ENCODE measurements at places on chromosomes 7 and 10.

GRCh38 chr7:94660006-94660405 is 4.1 kb upstream of the SGCE start:
- DNase-seq: no peak

GRCh38 chr10:88162852-88163251 is 299.4 kb downstream of the PTEN start:
- no peak for DNase-seq

DNA sequence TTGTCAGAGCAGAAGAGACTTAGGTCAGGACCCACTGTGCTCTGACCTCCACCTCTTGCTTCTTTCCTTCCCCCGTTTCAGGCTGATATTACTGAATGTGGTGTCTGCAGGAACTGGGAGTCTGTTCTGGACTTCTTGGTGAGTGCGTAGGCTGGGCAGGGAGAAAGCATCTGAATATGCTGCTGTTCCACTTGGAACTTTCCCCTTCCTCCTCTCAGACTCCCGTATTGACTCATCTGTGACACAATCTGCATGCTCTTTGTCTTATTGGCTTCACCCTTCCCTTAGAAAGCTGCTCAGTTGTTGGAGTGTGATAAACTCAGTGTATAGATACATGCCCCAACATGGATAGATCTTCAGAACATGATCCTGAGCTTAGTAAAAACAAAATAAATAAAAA is 137.6 kb upstream of the HABP2 start:
- no peak for DNase-seq

DNA sequence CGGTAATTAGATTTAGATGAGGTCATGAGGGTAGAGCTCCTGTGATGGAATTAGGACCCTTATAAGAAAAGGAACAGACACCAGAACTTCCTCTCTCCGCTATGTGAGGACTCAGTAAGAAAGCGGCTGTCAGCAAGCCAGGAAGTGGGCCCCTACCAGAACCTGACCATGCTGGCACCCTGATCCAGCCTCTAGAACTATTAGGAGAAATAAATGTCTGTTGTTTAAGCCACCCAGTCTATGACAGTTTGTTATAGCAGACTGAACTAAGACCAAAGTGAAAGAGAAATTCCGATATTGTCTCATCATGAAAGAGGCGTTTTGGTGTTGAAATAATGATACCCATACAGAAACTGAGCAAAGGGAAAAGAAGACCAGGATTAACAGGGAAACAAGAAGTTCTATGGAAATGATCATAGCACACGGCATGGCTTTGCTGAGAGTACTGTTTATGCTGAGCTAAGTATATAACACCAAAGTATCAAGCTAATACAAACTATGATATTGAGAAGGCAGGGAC is 9.2 kb downstream of the CLEC2L start:
- DNase-seq: no peak

DNA sequence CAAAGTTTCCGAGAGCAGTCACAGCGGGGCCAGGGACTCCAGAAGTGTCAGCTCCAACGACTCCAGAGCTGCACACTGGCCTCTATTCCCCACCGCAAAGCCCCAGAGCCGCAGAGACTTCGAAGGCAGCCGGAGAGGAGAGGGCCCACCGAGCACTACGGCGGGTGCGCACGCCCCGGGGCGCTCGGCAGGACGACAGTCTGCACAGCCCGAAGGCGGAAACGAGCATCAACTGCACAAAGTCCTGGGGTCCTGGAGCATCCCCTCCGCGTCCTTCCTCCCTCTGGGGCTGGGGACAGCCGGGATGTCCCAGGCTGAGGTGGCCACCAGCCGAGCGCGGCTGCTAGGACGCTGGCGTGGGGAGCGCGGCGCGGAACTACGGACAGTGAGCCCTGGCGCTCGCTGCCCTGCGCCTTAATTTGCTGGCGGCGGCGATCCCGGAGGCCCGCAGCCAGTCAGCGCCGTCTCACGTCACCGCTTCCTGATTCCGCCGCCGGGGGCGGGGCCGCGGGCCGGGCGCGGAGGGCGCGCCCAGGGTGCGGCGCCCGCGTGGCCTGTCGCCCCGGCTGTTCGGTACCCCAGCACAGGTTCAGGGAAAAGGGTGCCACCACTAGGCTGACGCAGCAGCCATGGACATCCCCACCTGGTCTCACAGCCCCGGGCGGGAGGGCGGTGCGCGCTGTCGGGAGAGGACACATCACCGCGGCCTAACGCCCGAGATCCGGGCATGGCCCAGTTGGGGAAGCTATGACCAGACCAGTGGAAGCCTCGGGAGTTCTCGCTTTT is at the start of gene TBX20:
TBX20 (minus strand) TSS at position 391 of the 786 bp plus-strand sequence. CDS start 480 bp downstream, outside the sequence.
- peak; percentile 65 for DNase-seq

DNA sequence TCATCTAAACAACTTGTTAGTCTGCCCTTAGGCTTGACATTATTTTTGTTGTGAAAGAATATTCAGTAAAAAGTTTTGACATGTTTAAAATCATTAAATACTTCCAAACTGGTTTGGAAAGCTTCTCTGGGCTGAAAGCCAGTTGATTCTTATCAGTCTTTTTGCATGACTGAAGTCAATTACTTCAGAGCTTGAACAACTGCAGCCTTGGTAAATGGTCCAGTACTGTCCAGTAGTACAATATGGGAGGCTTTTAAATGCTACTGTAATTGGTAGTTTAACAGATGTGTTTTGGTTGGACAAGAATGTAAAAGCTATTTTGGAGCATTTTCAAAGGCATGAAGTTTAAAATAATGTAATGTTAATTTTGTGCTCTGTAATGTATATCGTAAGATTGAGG is 103.4 kb downstream of the SDK1 start:
- no peak for DNase-seq

DNA sequence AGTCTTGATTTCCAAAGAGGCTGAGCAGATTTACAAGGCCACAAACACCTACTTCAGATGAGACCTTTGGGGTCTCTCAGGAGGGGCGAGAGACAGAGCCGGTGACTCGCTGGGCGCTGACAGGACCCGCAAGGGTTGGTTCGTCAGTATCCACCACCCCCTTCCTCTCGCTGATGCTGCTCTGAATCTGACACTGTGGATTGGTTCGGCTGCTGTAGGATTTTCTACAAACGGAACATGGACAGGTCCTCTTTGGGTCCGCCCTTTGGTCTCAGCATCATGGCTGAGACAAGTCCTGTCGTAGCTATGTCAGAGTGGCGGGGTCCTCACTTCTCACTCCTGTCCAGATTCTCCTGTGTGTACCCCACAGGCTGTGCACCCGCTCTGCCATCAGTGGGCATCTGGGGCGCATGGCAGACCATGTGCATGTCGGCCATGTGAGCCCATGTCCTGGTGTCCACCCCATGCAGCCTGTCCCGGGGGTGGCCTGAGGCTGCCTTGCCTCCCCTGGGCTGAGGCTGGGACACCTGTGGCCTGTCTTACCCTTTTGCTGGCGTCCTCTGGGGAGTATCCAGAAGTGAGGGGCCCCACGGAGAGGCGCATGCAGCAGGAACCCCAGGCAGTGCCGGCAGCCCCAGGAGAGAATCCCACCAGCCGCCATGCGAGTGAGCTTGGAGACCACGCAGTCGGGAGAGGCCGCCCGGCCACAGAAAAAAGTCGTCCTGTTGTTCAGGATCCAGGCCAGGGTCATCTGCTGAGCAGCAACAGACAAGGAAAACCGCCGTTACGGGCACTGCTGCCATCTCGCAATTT is 21.6 kb upstream of the FAM20C start:
- DNase-seq: no peak

GRCh38 chr10:14667280-14667679 is 107.4 kb downstream of the FAM107B start:
- no peak for DNase-seq

GRCh38 chr10:119383174-119383856 is 159.2 kb downstream of the RGS10 start:
- DNase-seq: no peak

- no peak for DNase-seq
These were observed 162.7 kb downstream of the AKR1D1 start for GRCh38 chr7:138238734-138239659.

DNA sequence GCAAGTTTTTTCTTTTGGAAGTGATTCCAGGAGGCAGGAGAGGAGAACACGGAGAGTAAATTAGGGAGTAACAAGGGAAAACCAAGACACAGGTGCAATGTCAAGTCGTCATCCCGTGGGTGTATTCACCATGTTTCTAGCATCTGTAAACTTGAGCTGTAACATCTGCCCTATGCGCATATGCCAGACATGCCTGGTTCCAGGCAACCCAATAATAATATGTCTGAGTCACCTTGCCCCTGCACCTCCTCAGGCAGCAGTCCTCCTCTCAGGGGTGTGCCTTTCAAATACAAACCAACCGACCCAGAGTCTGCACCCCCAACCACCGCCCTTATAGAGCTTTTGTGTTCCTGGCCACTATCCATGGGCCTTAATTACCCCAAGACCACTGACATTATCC is 107.0 kb upstream of the PDE1C start:
- no peak for DNase-seq

- no peak for DNase-seq
These were observed 167.8 kb upstream of the ASAH2 start for GRCh38 chr10:50419091-50419490.

DNA sequence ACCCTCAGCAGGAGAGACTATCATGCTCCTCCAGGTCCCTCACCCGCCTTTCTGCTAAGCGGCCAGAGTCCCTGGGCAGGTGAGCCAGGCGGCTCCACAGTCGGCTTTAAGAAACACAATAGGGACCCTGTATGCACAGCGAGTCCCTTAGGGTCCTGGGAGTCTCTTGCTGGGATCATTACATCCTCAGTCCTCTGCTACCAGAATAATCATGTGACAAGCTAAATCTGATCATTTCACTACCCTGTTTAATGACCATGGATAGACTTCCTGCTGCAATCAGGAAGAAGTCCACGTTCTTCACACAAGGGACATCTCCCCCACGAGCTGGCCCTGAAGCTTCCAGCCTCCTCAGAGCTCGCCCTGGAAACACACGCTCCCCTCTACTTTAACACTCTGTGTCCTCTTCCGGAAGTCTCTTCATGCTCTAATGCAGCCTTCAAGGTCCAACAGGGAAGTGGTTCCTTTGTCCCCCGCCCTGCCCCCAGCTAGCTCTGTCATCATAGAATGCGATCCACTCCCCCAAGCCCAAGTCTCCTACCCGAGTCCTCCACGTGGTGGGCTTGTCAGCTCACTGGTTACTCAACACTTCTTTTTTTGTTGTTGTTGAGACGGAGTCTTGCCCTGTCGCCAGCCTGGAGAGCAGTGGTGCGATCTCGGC is 101.5 kb downstream of the RNF216 start:
- no peak for DNase-seq

Measured in activated CD4-positive, alpha-beta T cell treated with anti-CD3 and anti-CD28 coated beads for 36 hours (primary cell).